ENCODE measurements at places on chromosomes 1 and 21.

DNA sequence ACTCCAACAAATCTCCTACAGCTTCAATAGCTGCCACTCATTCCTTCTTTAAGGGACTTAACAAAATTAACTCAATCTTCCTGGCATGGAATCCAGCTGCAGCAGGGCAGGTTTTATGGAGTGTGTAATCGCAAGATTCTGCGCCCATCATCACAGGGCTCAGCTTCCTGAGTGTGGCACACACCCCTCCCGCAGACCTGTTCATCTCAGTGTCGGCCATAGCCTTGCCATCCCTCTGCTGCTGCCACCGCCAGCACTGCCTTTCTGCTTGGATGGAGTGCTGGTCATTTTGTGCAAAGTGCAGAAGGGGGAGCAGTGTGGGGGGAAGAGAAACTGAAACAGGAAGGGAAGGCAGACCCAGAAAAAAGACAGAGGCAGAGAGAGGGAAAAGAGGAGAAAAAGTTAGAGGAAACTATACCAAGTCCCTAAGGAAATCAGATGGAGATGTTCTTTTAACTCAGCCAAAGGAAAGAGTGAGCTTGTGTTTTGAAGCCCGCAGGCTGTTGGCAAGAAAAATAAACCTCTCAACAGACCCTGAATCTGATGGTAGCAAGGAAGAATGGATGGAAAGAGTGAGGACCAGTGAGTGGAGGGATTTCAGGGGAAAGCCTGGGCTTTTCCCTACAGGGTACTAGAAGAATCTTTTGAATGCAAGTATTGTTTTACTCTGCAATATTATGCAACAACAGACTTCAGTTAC is 324.2 kb downstream of the SEC16B start:
- DNase-seq: no peak

DNA sequence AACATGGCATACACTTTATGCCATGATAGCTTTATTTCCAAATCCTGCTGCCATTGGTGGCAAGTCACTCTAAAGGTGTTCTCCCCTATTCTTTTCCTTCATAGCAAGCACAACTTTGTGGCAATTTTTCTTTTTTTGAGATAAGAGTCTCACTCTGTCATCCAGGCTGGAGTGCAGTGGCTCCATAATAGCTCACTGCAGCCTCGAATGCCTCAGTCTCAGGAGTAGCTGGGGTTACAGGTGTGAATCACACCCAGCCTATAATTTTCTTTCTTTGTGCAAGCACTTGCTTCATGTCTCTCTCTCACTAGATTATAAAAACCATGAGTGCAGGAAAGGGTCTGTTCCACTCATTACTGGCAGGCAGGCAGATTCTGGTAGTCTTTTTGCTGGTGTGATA is 5.4 kb upstream of the KDM4A start:
- no peak for DNase-seq

- DNase-seq: no peak
Measured at GRCh38 chr1:184958554-184959353, 15.6 kb downstream of the NIBAN1 start.

GRCh38 chr1:206898089-206898914 is 1.1 kb downstream of the IL24 start:
- DNase-seq: no peak

- no peak for DNase-seq
Measured at GRCh38 chr1:166852918-166853317, 13.6 kb downstream of the POGK start.

DNA sequence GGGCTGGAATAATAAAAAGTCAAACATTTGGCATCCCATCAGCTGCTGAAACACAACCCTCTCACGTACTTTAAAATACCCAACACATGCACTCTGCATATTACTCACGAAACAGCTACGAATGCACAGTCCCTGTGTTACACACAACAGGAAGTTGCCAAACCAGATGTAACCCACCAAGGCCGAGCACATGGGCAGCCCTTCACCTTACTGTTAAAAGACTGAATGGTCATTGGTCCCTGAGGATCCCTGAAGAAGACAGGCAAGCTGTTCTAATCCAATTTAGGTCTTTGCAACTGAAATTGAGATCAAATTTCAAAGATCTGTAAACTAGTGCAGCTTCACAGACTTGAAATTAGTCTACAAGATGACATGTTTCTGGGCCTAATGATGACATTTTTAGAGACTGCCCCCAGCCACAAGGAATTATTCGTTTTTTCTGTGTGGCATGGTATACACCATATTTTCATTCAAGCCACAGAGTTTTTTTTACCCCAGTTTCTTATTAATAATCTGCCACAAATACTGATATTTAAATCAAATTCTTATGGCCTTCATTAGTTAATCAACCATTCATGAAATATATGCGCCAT is 25.6 kb upstream of the IER5 start:
- DNase-seq: no peak

DNA sequence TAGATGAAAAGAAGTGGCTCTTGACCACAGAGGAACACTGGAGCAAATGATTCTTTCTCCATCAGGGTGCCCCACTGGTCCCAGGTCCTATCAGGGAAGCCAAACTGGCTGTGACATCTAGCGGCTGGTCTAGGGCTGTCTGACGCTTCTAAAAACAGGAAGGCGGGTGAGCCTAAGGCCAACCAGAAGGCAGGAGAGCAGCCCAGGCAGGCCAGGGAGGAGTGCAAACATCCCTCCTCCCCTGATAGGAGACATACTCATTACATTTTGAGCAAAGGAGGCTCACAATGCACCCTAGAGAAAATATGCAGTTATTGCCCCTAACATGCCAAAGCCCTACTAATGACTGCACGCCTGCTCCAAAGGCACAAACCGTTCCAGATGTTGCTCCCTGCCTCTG is 10.4 kb upstream of the FOXE3 start:
- no peak for DNase-seq

DNA sequence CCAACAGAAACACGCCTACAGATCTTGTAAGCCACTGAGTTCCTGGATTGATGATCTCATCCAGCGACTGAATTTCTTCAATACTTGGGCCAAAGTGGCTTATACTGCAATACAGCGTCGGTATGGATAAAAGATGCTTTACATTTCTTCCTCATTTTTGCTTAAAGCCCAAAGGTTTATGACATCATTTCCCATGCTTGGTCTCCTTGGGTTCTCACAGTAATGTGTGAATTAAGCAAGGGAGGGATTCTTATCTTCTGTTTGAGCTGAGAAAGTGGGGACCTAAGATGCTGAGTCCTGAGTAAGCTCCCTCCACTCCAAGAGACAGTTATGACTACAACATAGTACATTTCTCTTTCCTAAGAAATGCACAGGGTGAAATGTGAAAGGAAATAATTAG is 39.5 kb downstream of the LBR start:
- no peak for DNase-seq

DNA sequence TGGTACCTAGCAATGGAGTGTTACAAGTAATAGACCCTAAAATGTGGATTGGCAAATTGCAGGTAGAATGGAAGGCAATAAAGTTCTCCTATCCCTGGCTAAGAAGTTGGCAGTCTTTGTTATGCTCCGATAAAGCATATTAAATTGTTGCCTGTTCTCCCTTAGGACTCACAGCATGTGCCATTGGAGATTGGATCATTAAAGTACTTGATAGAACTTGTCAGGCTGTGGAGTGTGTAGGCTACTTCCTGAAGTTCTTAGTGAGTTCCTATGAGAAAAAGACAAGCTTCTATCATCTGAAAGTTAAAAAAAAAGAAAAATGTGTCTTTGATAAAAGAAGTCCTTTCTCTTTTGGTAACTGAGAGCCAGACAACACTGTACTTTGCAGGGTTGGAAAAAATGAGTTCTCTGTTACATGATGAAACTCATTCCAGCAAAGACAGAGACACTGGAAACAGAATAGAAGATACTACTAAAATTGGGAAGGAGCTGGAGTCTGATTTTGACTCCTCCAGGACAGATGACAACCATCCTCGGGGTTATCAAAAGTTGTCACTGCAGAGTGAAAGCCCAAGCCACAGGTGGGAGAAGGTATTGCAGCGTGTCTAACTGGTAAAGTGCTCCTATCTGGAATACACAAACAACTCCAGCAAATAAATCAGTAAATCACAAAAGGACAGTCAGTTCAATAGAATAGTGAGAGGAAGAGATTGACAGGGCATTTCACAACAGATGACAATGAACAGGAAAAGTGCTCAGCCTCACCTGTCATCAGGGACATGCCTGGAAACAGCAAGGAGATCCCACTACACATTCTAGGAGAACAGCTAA is 87.5 kb upstream of the WDR26 start:
- DNase-seq: no peak

GRCh38 chr21:43333298-43334062 is 93.5 kb downstream of the SIK1 start:
- no peak for DNase-seq

DNA sequence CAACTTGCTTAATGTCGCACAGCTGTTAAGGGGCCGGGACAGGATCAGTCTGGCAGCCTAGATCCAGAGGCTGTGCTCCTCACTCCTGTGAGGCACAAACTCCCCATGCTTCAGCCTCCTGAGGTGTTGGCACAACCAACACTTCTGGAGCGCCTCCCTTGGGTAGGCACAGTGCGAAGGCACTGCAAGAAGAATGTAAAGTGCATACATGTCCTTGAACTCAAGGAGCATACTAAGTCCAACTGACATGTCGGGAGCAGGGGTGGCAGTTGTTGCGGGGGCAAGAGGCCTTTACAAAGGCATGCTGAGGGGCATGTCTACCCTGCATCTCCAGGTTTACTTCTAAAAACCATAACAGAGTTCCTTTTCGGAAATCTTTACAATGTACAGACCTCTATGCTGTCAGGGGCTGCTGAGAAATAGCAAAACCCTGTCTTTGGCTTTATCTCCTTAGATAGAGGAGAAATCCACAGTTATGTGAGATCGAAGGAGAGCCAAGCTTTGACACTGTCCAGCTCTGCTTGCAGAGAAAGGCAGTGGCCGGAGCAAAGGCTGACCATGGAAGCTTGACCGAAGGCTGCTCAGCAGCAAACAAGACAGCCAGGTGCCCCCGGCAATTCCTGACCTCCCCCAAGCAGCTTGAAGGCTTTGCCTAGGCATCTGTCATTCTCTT is 93.9 kb downstream of the CDC7 start:
- no peak for DNase-seq

GRCh38 chr1:246415028-246415427 is 92.1 kb downstream of the SMYD3 start:
- no peak for DNase-seq

- no peak for DNase-seq
Measured at GRCh38 chr1:218424502-218424901, 79.4 kb downstream of the TGFB2 start.

GRCh38 chr1:39441797-39442196 is 49.6 kb upstream of the BMP8A start:
- DNase-seq: no peak

DNA sequence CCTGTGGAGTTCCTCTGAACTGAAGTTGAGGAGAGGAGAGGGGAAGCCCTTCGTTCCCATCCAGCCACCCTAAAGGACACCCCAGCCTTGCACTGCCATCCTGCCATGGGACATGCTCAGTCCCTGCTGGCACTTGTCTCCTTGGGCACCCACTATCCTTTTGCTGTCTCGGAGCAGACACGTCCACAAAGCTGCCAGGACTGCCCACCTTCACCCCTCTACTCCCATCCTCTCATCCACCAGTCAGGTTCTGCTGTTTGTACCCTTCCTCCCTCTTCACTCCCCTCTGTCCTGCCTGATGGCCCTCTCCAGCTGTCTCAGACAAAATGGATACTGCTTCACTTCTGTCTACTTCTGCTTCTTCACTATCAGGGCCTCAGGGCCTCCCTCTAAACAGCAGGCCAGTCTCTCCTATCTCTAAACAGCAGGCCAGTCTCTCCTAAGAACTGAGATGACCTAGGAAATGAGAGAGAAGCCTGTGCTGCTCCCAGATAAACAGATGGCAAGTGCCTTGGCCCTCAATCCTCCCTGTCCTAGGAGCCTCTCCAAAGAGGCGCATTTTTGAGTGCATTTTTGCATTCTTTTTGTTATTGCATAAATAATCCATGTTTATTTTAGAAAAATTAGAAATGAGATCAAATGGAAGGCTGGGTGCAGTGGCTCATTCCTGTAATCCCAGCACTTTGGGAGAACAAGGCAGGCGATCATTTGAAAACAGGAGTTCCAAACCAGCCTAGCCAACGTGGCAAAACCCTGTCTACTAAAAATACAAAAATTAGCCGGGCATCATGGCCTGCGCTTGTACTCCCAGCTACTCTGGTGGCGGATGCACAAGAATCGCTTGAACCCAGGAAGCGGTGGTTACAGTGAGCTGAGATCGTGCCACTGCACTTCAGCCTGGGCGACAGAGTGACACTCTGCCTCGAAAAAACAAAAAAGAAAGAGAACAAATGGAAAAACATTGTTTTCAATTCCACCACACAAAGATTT is 4.4 kb upstream of the PYCR2 start:
- no peak for DNase-seq

GRCh38 chr1:246595146-246595545 is 28.9 kb downstream of the CNST start:
- no peak for DNase-seq

DNA sequence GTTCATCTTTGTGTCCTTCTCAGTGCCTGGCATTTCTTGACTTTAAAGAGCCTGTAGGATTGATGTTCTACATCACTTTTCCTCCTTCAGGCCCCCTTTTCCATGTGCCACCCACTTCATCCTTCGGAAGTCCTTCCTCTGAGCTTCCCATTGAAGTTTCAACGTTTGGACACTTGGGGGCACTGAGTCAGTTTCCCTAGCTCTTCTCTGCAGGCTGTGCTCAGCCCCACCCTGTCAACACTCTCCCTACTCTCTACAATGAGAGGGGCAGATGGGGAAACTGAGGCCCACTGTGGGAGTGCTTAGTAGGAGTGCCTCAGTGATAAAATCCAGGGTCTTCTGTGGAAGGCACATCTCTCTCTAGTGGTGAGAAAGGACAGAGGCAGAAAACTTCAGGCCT is 11.9 kb downstream of the KCNJ10 start:
- DNase-seq: no peak

DNA sequence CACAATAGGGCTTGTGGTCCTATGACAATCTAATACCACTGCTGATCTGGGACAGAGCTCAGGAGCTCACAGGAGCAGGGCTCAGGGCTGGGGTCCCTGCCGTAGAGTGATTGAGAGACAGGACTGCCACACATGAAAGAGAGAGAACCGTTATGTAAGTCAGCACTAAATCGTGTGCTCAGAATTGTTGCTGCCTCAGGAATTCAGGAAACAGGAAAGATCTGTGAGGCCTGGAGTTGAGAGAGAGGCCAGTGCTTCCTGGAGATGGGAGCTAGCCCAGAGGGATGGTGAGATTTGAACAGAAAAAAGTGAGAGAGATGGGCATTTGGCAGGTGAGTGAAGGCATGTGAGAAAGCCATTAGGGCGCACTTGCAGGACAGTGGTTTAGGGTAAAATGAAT is 17.5 kb upstream of the ACBD6 start:
- no peak for DNase-seq

DNA sequence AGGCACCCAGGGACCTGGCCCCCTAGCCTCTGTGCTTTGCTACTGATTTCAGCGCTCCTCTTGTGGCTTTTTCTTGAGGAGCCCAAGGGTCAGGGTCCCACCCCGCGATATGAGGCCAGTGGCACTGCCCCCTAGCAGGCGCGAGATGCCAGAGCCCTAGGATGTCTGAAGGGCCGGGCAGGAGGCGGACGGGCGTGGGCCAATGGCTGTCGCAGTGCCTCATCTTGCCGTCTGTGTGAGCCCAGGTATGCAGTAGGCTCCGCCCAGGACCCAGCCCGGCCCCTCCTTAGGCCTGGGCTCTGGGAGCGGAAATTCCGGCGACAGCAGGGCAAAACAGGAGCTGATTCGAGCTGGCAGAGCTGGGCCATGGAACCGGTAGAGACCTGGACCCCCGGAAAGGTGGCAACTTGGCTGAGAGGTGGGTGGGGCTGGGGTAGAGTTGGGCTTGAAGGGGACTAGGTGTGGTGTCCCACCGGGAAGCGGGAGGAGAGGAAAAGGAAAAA is at the start of gene CNKSR1:
CNKSR1 (plus strand) TSS at position 310 of the 503 bp plus-strand sequence; CDS start at position 367, 57 bp downstream.
- DNase-seq: no peak
